ENCODE measurements at places on chromosomes 1 and 21.

GRCh38 chr1:171433451-171433850 lies 51.9 kb upstream of the PRRC2C start:
- DNase-seq: peak; percentile 27

GRCh38 chr1:248849152-248849551 lies 9.7 kb downstream of the ZNF692 start:
- no peak for DNase-seq

GRCh38 chr1:88982055-88982454 lies 10.4 kb downstream of the KYAT3 start:
- no peak for DNase-seq

DNA sequence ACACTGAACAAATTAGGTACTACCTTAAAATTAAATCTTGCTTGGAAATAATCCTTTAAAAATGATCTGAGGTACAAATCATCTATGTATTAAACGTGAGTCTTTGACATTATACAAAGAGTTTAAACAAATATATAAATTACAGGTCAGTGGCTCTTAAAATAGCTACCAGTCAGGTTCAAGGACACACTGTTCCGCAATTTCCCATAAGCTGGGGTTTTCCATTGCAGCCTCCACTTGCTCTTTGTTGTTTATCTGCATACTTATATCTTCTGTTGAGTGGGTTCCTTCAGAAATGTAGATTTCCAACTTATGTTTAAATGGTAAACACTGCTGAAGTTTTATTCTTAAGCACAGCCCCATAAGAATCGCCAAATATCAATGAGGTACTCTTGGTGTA lies 5.7 kb upstream of the MRPL55 start:
- no peak for DNase-seq

GRCh38 chr1:167152192-167152876 lies 58.5 kb downstream of the STYXL2 start:
- no peak for DNase-seq

DNA sequence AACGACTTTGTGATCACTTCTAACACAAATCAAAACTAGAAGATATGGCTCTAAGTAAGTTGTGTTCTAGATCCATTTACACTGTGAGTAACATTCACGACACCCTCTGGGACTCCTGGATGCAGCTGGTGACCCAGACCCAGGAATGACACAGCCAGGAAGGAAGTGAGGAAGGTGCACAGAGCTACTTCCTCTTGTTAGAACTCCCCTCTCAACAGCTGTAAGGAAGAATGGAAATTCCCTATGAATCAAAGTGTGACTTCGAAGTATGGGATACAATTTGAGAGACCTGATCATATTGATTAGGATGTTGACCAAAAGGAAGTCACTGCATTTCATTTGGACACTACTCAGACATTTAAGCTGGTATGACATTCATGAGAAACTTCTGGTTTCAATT lies 185.3 kb downstream of the NRIP1 start:
- no peak for DNase-seq

DNA sequence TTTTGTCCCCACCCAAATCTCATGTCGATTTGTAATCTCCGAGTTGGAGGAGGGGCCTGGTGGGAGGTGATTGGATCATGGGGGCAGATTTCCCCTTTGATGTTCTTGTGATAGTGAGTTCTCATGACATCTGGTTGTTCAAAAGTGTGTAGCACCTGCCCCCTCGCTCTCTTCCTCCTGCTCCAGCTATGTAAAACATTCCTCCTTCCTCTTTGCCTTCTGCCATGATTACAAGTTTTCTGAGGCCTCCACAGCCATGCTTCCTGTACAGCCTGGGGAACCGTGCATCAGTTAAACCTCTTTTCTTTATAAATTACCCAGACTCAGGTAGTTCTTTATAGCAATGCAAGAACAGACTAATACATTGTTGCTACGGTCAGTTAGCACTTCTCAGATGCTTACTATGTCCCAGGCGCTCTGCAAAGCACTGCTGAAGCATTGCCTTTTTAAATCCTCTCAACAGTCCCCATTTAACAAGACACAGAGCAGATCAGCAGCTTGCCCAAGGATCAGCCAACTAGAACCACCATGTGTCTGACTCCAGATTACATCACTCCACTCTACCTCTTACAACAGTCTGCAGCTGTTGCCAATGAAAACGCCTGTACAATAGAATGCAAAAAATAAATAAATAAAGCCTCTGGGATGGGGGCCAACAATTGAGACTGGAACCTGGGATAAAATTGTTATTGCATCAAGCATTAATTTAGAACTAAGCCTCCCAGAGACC lies 52.4 kb upstream of the USP1 start:
- DNase-seq: peak; percentile 86

DNA sequence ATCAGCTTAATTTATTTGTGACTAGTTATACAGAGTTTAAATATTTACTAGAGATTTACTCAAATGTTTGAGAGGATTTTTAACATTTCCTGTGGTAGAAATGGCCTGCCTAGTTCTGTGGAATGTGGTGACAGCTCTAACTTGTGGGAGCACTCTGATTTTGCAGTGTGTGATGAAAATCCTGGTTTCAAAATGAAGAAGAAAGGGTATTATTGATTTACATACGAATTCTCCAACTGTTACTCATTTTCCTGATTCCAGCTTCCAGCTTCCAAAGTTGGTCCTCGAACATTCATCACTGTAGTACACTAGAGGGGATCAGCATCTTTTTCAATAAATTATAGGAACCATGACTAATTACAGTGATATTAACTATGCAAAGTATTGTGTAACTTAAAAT lies 462.7 kb upstream of the PKN2 start:
- DNase-seq: no peak

DNA sequence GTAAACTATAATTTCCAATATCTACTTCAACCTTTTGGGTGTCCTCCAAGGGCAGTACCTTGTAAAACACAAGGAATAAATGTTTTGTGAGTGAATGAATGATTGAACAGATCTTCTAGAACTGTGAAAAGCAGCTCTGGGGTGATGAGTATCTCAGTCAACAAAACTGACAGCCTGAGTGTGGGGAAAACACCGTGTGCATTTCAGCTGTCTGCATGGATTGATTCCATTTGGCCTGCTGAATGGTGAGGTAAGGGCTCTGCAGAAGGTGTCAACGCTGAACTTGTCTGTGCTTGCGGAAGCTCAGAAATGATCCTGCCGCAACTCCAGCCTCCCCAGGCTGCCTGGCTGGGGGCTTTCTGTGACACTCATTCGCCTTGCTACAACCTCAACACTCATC lies 7.4 kb upstream of the AGMAT start:
- DNase-seq: no peak

- DNase-seq: no peak
Measured at GRCh38 chr1:6103854-6104530, 58.3 kb downstream of the KCNAB2 start.

- DNase-seq: peak; percentile 68
Measured at GRCh38 chr1:229148041-229148671, 122.8 kb upstream of the RAB4A start.

DNA sequence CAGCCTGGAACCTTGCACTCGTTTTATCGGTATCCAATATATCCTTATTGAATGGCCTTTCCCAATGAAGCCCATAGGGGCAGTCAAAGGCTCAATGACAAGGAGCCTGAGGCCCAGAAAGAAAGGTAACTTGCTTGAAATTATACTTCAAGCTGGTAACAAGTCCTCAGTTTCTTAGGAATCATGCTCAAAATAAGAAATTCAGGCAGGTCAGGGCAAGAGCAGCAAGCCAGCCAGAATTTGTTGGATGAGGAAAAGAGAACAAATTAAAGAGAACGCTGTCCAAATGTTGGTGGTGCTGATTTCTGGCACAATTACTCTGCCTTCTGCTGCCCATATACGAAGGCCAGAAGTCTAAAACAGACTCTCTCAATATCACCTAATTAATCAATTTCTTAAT lies 77.6 kb downstream of the DDX20 start:
- DNase-seq: peak; percentile 10

GRCh38 chr1:63821091-63822005 lies 47.5 kb downstream of the ROR1 start:
- DNase-seq: peak; percentile 60

DNA sequence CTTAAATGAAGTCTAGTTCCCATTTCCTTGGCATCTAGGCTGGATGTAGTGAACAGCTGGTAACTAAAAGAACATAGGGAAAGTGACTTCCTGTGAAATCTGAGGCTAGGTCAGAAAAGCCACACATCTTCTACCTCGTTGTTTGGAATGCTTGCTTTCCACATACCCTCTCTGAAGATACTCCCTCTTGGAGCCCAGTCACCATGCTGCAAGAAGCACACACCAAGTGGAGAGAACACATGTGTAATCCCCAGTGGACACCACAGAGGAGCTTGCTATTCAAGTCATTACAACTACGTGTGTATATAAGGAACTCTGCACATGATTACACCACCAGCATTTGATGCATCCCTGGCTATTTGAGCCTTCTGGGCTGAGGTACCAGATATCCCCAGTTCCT lies 125.9 kb downstream of the RGS21 start:
- no peak for DNase-seq

DNA sequence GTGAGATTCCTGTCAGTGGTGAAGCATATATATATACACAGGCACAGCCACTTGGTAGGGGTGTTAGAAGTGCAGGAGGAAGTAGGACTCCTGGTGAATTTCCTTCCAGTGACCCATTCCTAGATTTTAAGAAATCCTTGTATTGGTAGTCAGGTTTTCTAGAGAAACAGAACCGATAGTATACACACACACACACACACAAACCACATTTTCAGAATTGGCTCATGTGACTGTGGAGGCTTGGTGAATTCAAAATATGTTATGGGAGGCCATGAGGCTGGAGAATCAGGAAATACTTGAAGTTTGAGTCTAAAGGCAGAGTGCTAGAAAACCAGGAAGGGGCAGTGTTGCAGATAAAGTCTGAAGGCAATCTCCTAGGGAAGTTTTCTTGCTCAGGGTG lies 114.2 kb downstream of the FCRL5 start:
- DNase-seq: peak; percentile 3

- DNase-seq: peak; percentile 73
Measured at GRCh38 chr1:30977105-30977504, 68.5 kb upstream of the SDC3 start.

DNA sequence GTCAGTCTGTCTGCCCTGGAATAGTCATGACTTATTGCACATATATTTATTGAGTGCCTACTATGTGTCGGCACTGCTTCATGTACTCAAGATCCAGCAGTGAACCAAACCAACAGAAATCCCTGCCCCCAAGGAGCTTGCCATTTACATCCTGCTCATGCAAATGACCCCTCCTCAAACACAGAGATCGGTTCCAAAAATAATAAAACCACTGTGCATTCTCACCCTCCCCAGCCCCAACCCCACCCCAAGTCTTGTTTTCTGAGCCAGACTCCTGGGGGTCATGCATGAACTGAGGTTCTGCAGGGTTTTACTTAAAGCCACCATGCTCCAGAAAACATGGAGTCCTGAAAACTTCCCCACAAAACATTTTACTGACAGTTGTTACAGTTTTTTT lies 61.9 kb downstream of the KIAA0040 start:
- no peak for DNase-seq

- DNase-seq: peak; percentile 54
Measured at GRCh38 chr1:31587720-31588423, 11.6 kb downstream of the TINAGL1 start.

DNA sequence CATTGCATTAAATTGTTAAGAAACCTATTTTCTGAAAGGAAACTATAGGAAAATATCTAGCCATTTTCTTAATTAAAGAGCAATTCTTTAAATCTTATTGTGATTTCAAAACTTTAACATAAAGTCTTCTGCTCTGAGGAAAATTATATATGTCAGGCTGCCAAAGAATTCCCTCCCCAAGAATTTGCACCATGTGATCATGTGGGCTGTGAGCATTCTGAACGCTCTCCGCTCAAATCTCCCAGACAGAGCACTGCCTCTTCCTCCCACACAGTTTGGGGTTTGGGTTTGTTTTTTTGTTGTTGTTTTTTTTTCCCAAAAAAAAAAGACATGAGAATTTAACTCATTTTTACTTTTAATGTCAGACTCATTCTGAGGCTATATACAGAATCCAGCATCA lies 155.9 kb upstream of the PALMD start:
- DNase-seq: peak; percentile 12

DNA sequence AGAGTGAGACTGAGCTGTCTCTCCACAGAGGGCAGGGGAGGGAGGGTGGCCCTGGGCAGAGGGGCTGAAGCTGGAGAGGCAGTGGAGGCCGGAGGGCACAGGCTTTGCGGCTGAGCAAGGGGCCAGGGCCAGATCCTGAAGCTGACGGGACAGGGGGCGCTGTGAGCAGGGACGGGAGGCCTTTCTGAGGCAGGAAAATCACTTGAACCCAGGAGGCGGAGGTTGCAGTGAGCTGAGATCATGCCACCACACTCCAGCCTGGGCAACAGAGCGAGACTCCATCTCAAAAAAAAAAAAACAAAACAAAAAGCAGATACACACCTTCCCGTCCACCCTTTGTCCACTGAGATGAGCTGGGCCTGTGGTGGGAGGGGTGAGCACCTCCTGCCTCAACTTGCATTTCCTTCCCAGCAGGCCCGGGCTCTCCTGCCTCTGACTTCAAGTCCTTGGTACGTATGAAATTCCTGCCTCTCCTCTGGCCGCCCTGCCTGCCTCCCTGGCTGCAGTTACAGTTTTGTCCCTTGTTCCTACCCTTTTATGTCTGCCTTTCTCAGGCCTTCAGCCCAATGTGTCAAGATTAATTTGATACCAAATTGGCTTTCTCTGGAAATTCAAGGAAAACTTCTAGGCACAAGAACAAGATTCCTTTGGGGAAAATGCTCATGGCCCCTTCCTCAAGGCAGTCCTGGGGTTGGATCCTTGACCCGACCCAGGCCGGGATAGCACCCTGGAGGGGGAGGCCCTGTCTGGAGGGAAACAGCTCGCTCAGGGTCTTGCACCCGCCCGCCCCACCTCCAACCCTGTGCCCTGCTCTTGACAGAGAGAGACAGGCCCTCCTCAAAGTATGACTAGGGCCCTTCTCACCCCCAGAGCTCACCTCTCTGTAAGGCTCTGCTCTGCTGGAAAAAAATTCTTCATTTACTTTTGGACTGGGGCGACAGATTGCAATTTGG lies 11.2 kb upstream of the ADAMTSL4 start:
- peak; percentile 71 for DNase-seq

DNA sequence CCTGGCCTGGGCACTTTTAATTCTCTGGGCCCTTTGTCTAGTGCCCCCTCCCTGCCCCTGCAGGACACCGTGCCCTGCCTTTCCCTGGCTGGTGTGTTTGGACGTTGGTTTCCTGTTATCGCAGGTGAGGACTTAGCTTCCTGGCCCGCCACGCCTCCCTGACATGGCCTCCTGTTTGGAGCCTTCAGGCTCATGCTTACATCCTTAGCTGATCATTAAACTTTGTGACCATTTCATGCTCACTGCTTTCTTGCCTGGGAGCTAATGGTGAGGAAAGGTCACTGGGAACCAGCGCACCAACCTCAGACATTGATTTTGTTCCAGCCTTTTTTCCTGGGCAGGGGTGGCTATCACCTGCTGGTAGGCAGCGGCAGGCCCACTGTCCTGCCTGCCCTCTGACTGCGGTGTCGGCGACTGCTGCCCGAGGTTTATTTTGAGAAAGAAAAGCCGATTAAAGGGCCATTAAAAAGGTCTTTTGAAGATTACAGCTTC lies 3.7 kb downstream of the PFKL start:
- DNase-seq: no peak

- DNase-seq: no peak
Measured at GRCh38 chr1:161885759-161886158, 119.6 kb downstream of the ATF6 start.
